LoVo (cell line): ENCODE measurements at places on chromosomes 11 and 22.

DNA sequence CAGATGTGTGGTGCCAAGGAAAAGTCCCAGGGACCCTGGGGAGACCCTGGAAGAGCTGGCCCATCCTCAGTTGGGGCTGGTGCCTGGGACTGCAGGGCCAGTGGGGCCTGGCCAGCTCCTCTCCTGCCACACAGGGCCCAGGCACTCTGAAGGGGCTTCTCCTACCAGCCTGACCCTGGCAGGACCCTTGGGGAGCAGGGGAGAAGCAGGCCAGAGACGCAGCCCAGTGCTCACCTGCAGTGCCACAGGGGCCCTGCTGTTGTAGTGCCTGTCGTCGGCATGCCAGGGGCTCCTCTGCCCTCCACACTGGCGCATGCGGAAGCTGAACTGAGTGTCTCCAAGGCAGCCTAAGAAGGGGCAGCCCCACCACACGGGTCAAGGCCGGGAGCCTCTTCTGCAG lies 9.1 kb downstream of the DENND6B start:
- no peak for DNase-seq

- DNase-seq = no peak
Observed at GRCh38 chr11:79481795-79482194, 41.0 kb upstream of the TENM4 start.

- DNase-seq = no peak
Observed at GRCh38 chr11:112652786-112653390, 308.3 kb upstream of the NCAM1 start.

DNA sequence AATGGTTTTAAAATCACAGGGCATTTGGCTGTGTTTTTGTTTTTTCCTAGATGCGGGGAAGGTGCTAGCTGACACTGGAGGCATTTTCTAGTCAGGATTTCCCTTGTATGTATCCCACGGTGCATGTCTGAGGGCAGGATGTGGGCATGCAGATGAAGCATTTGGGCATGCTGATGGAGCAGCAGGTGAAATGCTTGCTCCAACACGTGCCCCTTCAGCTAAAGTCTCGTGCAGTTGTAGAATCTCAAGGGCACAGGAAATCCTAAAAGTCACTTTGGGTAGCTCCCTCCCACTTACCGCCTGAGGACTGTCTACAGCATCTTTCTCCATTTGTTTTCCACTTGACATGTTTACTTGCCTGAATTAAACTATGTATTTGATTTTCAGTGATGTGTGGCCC lies 429.4 kb upstream of the B3GAT1 start:
- no peak for DNase-seq

DNA sequence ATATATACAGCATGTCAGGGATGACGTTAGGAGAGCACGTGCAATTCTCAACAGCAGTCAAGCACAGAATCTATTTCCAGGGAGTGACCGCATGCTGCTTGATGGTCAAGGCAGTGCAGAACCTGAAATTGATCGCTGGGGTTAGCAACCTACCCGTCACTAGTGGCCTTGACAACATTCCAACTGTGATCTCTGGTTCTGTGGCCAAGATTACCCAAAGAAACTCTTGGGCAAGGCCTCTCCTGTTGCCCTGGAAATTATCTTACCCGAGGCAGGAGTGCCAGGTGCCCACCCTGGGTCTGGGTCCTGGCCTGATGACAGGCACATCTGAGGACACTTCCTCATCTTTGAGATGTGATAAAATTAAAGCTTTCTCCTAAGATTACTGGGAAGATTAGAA lies 2.2 kb downstream of the TM7SF2 start:
- DNase-seq = no peak

DNA sequence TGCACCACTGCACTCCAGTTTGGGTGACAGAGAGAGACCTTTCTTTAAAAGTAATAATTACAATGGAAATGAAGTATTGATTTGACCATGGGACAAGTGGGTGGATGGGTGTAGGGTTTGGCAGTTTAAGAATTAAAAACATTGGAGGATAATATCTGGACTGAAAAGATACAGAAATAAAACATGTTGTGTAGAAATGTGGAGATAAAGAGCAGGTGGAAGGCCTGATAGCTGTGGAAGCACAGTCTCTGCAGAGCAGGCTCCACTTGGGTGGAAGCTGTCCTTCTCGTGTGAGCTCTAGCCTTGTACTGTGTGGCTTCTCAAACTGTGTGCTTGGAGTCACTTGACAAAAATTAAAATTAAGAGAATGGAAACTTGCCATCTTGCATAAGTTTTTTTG lies 25.6 kb downstream of the APLP2 start:
- DNase-seq = no peak

DNA sequence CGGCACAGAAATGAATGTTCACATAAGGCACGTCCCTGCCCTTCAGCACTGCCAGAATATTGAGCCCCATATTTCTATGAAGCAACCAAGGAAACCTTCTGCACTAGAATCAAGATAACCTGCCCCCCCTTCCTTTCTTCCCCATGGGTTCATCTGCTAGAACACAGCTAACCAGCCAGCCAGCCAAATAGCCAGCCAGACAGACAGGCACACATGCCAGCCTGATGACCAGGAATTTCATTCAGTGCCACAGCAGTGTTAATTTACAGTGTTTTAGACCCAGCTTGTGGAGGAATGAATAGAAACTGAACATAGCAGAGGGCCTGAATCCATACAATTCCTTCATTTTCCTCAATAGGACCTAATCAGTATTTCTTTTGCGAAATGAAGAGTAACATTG lies 57.0 kb downstream of the TENM4 start:
- DNase-seq = no peak

DNA sequence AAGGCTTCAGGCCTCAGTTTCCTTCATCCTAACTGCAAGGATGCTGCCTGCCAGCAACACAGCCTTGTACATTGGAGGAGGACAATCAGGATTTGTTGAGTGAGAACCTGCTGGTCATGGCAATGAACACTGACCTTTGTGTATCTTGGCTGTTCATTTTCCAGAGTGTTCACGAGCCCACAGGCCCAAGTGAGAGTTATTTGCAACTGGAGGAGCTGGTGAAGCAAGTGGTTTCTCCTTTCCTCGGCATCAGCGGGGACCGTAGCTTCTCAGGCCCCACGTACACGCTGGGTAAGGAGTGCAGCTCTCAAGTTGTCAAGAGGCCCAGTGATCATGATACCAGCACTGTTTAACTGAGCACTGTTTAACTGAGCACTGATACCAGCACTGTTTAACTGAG lies 59.0 kb downstream of the TRAF6 start:
- no peak for DNase-seq

- no peak for DNase-seq
Observed at GRCh38 chr11:71946144-71946571, 17.3 kb downstream of the RNF121 start.

DNA sequence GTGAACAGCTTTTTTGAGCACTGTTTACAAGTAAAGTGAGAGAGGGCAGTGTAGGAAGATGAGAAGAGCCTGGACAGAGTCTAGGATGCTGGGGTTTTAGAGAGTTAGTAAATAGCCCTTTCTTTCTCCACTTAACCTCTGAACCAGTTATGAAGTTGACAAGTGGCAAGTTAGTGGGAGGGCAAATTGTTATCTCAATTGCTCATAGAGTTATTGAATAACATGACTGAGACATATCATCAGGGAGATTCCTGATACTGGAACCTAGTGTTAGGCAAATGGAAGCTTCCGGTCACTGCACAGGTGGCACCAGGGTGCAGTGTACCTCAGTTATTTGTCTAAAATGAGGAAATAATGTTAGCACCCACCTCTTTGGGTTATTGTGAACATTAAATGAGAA lies 57.8 kb upstream of the PTPN5 start:
- DNase-seq = no peak

- no peak for DNase-seq
Observed at GRCh38 chr11:122804796-122805195, 33.5 kb upstream of the CRTAM start.

GRCh38 chr22:19271856-19272535 lies 19.5 kb downstream of the CLTCL1 start:
- DNase-seq = peak; percentile 55

DNA sequence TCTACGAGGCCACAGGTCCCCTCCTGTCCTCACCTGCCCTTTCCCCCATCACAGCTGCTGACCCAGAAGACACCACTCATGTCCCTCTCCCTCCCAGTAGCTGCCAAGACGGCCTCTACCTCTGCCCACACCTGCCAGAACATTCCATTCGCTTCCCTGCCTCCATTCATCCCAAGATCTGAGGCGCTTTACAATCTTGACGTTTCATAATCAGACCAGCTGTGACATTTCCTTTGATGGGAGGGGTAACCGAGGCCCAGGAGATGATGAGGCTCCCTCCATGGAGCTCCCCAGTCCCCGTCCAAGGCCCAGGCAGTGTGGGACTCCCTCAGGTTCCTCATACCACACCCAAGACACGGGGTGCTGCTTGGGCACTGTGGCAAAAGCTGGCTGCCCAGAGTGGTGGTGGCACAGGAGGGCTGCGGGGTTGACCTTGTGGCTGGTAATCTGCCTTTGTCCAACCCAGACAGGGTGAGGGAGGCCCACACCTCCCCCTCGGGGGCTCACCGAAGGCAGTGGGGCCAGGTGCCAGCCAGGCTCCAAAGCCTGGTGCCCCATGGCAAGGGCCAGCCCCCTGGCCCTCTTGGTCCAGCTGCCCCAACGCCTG lies 17.3 kb downstream of the PHLDA2 start:
- DNase-seq = no peak

GRCh38 chr11:115463606-115464005 lies 40.6 kb downstream of the CADM1 start:
- DNase-seq = no peak

GRCh38 chr11:7115780-7116179 lies 27.0 kb downstream of the RBMXL2 start:
- no peak for DNase-seq

- DNase-seq = no peak
Observed at GRCh38 chr11:92803391-92803790, 166.1 kb upstream of the MTNR1B start.

DNA sequence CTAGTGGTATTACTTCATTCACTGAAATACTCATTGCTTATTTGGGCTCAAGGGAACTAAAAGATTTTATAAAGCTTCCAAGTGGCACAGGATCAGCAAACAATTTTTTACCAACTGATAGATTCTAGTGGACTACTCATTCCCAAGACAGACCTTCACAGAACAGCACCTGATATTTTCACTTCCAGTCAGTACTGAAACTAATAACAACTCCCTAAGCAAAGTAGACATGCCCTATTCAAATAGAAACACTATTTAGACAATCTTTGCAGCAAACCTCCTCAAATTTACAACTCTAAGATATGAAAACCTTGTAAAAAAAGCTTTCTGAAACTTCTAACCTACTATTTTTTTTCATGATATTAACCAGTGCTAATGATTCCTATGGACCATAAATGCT lies 2345.8 kb downstream of the LRRC4C start:
- DNase-seq = no peak

GRCh38 chr11:34789196-34789834 lies 126.9 kb downstream of the APIP start:
- DNase-seq = no peak

- no peak for DNase-seq
Observed at GRCh38 chr11:68032003-68032402, 1.5 kb downstream of the NDUFS8 start.

GRCh38 chr22:44541671-44542319 lies 43.8 kb upstream of the RTL6 start:
- DNase-seq = no peak

DNA sequence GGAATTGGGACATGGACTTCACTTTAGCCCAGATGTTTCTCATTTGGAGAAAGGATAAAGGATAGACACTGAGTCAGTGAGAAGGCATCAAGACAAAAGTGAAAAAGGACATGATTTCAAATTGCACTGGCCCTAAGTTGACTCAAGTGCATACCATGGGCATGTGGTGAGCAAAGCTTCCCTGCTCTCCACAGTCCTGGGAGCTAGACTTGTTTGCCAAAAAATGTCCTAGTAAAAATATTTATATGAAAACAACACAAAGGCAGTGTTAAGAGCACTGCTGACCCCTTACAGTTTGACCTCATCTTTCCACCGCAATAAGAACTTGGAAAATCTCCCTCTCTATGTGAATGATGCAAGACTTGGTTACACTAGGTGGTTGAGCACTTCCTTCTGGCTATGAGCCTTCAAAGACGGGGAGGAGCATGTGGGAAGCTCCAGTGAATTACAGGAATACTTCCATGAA lies 46.5 kb upstream of the FIBIN start:
- peak; percentile 20 for DNase-seq

- DNase-seq = no peak
Observed at GRCh38 chr11:28296426-28296825, 188.2 kb downstream of the METTL15 start.

DNA sequence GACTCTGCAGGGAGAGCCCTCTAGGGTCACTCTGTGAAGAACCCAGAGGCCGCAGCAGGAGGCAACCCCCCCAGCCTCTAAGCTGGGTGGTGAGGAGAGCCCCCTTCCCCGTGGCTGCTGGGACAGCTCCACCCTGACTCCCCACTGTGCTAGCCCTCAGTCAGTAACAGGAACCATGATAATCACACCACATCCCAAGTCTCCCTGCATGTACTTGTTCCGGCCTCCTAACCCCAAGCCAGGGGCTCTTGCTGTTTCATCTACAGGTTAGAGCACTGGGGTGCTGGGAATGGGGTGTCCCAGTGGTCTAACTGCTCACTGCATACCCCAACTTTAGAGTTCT lies 26.9 kb downstream of the ARVCF start:
- no peak for DNase-seq

DNA sequence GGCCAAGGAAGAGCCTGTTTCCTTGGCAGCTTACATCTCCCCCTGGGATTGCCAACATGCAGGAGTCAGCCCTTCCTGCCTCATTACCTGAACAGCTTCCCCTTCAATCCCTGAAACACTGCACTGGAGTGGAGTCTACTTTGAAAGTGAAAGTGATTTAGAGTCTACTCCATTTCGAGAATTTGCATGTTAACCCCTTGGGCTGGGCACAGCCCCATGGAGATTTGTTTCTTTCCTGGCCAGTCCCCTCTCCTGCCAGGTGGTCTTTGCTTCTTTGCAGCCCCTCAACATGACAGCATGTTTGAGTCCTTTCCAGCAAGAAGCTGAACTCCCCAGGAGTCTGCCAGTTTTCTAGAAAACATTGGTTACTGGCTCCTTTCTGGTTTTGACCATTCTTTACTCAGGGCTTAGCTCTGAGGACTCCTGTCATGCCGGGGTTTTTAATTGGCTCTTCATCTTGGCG lies 59.9 kb downstream of the TRAF6 start:
- DNase-seq = no peak
